ELR (cell line): ENCODE measurements at places on chromosomes 13 and 19.

GRCh38 chr13:93151277-93151676 lies 75.3 kb upstream of the GPC6 start:
- peak; percentile 34 for DNase-seq

GRCh38 chr13:32639502-32640105 lies 53.4 kb downstream of the PDS5B start:
- DNase-seq: peak; percentile 72

DNA sequence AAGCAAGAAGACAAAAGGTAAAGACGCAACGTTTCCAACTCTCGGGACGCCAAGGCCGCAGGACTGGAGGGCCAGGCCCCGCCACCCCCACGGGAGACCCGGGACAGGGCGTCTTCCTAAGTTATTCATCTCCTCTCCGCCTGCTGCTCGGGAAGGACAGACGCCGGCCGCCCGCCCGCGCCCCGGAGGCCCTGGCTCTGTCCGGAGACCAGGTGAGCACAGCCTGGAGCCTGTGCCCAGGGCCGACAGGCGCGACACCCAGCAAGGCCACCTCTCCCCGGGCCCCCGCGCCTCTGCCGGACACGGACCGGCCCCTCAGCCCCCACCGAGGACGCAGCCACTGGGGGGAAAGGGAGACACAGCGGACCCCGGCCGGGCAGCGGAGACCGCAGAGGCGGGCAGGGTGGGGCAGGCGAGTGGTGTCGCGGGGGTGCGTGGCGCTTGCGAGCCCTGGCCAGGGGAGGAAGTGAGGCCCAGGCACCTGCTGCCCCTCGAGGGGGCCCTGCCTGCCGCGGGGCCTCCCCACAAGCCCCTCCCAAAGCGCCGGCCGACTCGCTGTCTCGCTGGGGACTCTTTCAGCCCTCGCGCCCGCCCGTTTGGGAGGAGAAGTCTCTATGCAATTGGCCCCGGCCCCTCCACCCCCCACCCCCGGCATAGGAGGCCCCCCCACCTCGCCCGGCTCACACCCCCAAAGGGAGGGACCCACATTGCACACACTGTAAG lies 17.2 kb downstream of the SMIM24 start:
- DNase-seq: no peak

GRCh38 chr13:110714797-110715394 lies 1.4 kb downstream of the ING1 start:
- peak; percentile 60 for DNase-seq
